CD4-positive, CD25-positive, alpha-beta regulatory T cell (primary cell): ENCODE measurements at places on chromosomes 16 and 17. TPM values are rescaled to one million over a fixed set of nuclear protein-coding genes. Genes with fewer than 3 reads are reported as not detected.

- no peaks in the 10 kb centered on the region for H3K36me3 ChIP-seq
- no peak overlapping the region for H3K27ac ChIP-seq
- H3K27me3 ChIP-seq, result no peaks in the 10 kb centered on the region
- no peak for DNase-seq
- no peak overlapping the region for H3K4me3 ChIP-seq
- peaks cover 3% of the 10 kb centered on the region for H3K4me1 ChIP-seq
These were observed 49.3 kb downstream of the TRAF4 start for GRCh38 chr17:28792877-28793661.

- no peaks in the 10 kb centered on the region for H3K27me3 ChIP-seq
- H3K4me3 ChIP-seq, result no peak overlapping the region
- H3K27ac ChIP-seq, result no peak overlapping the region
These were observed 54.7 kb downstream of the TANGO6 start for GRCh38 chr16:68898026-68898425.

DNA sequence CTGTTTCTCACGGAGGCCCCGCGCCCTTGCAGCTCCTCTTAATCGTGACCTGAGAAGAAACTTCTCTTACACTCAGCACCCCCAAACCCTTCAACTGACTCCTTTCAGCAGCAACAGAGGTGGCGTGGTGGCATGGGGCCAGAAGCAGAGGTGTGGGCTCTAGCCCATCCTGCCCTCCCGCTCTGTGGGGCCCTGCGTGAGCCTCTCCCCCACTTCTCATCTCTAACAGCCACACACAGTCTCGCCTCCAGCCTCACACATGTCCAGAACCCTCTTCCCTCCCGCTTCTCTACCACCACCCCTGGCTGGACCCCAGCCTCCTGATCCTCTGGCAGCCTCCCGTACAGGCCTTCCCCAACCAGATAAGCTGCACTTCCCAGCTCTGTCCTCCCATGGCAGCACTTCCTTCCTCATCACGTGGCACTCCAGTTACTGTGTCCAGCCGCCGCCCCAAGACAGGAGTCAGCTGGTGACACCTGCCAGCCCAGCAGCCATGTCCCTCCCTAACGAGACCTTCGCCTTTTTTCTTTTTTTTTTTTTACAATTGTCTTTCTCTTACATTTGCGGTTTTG is 30.5 kb downstream of the NSMCE1 start:
- peak overlapping the region; percentile 93 for H3K27ac ChIP-seq
- no peaks in the 10 kb centered on the region for H3K36me3 ChIP-seq
- H3K4me1 ChIP-seq, result peaks cover 62% of the 10 kb centered on the region
- H3K27me3 ChIP-seq, result no peaks in the 10 kb centered on the region

- no peak for DNase-seq
- no peak overlapping the region for H3K4me3 ChIP-seq
- peaks cover 10% of the 10 kb centered on the region for H3K4me1 ChIP-seq
- H3K36me3 ChIP-seq, result no peaks in the 10 kb centered on the region
- no peaks in the 10 kb centered on the region for H3K27me3 ChIP-seq
These were observed 23.7 kb downstream of the ZNRF1 start for GRCh38 chr16:75022567-75022966.

DNA sequence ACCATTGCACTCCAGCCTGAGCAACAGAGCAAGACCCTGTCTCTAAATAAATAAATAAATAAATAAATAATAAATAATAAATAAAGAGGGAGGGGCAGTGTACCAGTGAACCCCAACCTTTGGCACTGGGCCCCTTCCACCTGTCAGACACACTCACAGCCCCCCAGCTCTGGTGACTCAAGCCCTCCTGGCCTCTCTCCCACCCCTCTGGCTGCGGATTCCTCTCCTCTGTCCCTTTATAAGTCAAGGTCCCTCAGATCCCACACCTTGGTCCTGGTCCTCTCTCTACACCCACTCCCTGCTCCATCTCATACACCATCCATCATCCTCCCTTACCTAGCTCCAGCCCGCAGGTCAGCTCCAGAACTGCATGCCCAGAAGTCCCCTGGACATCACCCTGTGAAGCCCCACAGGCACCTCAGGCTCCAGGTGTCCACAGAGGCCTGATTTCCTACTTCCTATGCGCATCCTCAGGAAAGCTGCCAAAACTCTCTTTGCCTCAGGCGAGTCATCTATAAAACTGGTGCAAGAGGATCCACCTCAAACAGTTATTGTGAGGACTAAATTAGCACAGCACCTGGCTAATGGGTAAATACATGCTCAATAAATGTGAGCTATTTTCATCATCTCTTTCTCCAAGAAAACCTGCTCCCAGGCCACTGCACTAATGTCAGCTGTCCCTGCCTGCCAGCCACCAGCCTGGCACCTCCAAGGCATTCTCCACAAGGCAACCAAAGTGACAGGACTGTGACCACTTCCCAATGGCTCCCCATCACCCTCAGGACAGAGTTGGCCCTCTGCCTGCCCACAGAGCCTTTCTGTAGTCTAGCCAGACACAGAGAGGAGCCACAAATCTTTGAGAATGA is 46.8 kb downstream of the BEAN1 start:
- H3K4me1 ChIP-seq, result peaks cover 18% of the 10 kb centered on the region
- no peaks in the 10 kb centered on the region for H3K27me3 ChIP-seq
- DNase-seq, result no peak
- no peaks in the 10 kb centered on the region for H3K36me3 ChIP-seq
- peak overlapping the region; percentile 8 for H3K27ac ChIP-seq
- H3K4me3 ChIP-seq, result no peak overlapping the region

DNA sequence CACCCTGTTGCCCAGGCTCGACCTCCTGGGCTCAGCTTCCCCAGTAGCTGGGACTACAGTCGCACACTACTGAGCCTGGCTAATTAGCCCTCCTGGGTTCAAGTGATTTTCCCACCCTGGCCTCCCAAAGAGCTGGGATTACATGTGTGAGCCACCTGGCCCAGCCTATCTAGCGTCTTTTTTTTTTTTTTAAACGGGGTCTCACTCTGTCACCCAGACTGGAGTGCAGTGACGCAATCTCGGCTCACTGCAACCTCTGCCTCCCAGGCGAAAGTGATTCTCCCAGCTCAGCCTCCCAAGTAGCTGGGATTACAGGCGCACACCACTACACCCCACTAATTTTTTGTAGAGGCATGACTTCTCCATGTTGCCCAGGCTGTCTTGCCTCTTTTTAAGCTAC is 33.3 kb downstream of the GLG1 start:
- H3K36me3 ChIP-seq, result no peaks in the 10 kb centered on the region
- no peak for DNase-seq
- peaks cover 52% of the 10 kb centered on the region for H3K4me1 ChIP-seq
- no peak overlapping the region for H3K4me3 ChIP-seq

DNA sequence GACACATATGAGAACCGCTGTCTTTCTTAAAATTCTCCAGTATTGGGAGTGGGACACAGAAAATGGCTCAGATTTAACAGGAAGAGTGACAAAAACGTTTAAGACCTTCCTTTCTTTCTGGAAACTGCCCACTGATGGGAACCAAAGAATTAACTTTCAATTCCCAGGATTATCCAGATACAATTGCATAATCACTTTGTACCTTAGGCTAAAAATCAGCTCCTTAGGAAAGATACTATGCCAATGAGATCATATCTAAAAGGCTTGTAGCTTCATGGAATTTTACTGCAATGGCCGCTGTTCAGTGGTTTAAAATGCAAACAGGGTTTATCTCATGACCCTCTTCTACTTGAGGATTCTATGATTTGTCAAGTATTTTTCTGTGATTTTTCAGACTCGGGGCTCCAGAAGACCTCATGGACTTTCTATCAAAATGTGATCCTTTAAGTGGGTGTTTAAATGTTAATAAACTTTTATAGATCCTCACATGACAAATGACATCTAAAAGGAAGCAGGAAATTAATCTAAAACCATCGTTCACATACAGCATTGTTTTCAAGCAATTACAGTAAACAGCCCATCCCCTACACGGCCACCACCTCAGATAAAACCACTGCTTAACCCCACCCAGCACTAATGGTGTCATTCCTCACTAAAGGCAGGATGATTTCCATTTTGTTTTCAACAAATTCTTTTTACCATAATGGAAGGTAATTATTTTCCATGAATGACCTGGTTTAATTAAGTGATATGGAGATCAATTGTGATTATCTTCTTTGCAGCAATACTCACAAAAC is 31.6 kb upstream of the ERN1 start:
- no peaks in the 10 kb centered on the region for H3K27me3 ChIP-seq
- H3K4me1 ChIP-seq, result peaks cover 8% of the 10 kb centered on the region
- H3K4me3 ChIP-seq, result no peak overlapping the region
- no peak overlapping the region for H3K27ac ChIP-seq

DNA sequence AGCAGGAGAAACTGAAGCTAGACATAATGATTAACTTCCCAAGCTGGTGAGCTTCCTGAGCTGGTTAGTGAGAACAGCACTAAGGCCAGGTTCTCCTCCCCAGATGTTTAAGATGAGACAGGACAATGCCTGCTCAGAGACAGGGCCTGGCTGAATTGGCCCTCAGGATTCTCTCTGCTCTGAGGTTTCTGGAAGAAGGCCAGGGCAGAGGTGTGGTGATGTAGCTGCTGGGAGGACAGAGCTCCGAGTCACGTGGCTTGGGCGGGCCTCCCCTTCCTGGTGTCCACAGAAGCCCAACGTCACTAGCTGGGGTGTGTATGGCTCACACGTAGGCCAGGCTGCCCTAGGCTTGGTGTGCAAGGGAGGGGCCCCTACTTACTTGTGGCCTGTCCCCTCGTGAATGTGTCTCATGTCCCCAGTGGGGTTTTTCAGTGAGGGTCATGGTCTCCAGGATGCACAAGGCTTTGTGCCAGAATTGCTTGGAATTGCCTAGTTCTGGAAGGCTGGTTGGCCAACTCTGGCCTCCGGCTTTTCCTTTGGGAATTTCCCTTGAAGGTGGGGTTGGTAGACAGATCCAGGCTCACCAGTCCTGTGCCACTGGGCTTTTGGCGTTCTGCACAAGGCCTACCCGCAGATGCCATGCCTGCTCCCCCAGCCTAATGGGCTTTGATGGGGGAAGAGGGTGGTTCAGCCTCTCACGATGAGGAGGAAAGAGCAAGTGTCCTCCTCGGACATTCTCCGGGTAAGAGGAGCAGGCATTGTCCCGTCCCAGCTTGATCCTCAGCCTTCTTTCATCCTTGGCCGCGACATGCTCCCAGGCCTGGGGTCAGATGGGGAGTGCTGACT is 3.4 kb downstream of the NOD2 start:
- peak overlapping the region; percentile 86 for H3K27ac ChIP-seq
- peak; percentile 64 for DNase-seq
- H3K36me3 ChIP-seq, result no peaks in the 10 kb centered on the region
- peaks cover 69% of the 10 kb centered on the region for H3K4me1 ChIP-seq
- H3K27me3 ChIP-seq, result no peaks in the 10 kb centered on the region
- H3K4me3 ChIP-seq, result peak overlapping the region; percentile 55

GRCh38 chr17:44970136-44970741 is 2.1 kb upstream of the C1QL1 start:
- peaks cover 13% of the 10 kb centered on the region for H3K27me3 ChIP-seq
- no peak overlapping the region for H3K4me3 ChIP-seq
- no peaks in the 10 kb centered on the region for H3K36me3 ChIP-seq
- H3K27ac ChIP-seq, result no peak overlapping the region
- peaks cover 36% of the 10 kb centered on the region for H3K4me1 ChIP-seq

- H3K4me1 ChIP-seq, result no peaks in the 10 kb centered on the region
- no peak overlapping the region for H3K27ac ChIP-seq
- no peaks in the 10 kb centered on the region for H3K27me3 ChIP-seq
- no peaks in the 10 kb centered on the region for H3K36me3 ChIP-seq
These were observed 137.9 kb downstream of the SOX9 start for GRCh38 chr17:72258711-72259110.

DNA sequence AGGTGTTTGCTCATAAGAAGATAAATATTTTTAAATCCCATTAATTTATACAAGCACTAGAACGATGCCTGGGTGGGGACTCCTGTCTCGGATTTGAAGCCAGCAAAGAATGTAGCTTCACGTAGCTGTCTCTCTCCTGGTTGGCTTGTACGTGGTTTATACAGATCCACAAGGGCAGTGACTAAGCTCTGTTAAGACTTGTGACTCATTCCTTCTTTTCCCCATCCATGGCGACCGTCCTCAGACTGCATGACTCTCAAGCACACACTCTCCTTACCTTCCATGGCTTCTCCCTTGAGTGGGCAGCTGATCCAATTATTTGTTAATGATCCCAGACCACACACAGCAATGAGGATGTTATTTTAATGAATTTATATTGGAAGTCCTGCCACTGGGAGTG is 679.7 kb upstream of the SOX9 start:
- H3K27ac ChIP-seq, result no peak overlapping the region
- DNase-seq, result no peak
- no peaks in the 10 kb centered on the region for H3K36me3 ChIP-seq
- no peaks in the 10 kb centered on the region for H3K4me1 ChIP-seq
- H3K4me3 ChIP-seq, result no peak overlapping the region

- no peaks in the 10 kb centered on the region for H3K27me3 ChIP-seq
- no peak for DNase-seq
- H3K27ac ChIP-seq, result no peak overlapping the region
- H3K4me1 ChIP-seq, result peaks cover 7% of the 10 kb centered on the region
These were observed 26.2 kb upstream of the SSTR2 start for GRCh38 chr17:73138541-73139138.

DNA sequence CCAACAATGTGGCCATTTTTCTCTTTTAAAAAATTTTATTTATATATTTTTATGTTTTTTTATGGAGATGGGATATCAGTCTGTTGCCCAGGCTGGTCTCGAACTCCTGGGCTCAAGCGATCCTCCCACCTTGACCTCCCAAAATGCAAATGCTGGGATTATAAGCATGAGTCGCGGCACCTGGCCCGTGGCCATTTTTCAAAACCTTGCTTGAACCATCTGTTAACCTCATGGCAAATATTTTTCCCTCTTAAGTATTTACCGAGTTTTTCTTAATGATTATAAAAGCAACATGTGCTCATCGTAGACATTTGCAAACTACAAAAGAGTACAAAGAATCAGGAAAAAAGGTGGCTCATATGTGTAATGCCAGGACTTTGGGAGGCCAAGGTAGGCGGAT is 127.6 kb downstream of the ABCC6 start:
- no peak for DNase-seq
- H3K36me3 ChIP-seq, result peaks cover 66% of the 10 kb centered on the region
- no peak overlapping the region for H3K4me3 ChIP-seq
- H3K4me1 ChIP-seq, result no peaks in the 10 kb centered on the region

GRCh38 chr16:53666786-53667415 is 36.8 kb downstream of the RPGRIP1L start:
- peaks cover 7% of the 10 kb centered on the region for H3K4me1 ChIP-seq
- H3K27me3 ChIP-seq, result no peaks in the 10 kb centered on the region
- no peak overlapping the region for H3K27ac ChIP-seq
- no peak for DNase-seq

DNA sequence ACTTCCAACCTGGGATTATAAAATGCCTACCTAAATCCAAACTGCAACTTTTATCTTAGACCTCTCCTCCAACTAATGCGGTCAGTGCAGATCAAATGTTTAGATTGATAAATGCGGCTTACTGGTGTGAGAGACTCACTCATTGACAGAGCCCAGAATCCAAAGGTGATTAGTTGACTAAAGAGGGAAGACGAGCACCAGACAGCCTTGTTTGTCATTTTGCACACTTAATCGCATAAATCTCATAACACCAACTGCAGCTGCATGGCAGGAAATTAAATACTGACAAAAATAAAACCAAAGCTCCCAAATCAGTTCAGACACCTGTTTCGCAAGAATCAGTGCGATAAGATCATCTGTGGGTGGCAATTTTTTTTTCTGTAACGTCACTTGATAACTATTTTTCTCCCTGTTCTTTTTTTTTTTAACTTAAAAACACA is 35.9 kb downstream of the NACA2 start:
- DNase-seq, result peak; percentile 41
- no peaks in the 10 kb centered on the region for H3K36me3 ChIP-seq
- peaks cover 14% of the 10 kb centered on the region for H3K27me3 ChIP-seq
- no peak overlapping the region for H3K27ac ChIP-seq
- H3K4me3 ChIP-seq, result peak overlapping the region; percentile 13
- H3K4me1 ChIP-seq, result no peaks in the 10 kb centered on the region

The RNF40 gene
- total RNA-seq, result 66.2 TPM

The TVP23B gene
- total RNA-seq, result 20.1 TPM

The WBP2 gene
- 118 TPM for total RNA-seq

The CLN3 gene
- 55.2 TPM for total RNA-seq

The UTS2R gene
- not detected for total RNA-seq

The ADAP2 gene
- 2.6 TPM for total RNA-seq

The CX3CL1 gene
- 0.15 TPM for total RNA-seq
